NCI-H2081 treated with DMSO at 0.1 percent for 48 hours (cell line): ENCODE measurements at places on chromosomes 3 and 15.

- no peak for DNase-seq
Measured at GRCh38 chr3:99902091-99902490, 84.4 kb downstream of the CMSS1 start.

DNA sequence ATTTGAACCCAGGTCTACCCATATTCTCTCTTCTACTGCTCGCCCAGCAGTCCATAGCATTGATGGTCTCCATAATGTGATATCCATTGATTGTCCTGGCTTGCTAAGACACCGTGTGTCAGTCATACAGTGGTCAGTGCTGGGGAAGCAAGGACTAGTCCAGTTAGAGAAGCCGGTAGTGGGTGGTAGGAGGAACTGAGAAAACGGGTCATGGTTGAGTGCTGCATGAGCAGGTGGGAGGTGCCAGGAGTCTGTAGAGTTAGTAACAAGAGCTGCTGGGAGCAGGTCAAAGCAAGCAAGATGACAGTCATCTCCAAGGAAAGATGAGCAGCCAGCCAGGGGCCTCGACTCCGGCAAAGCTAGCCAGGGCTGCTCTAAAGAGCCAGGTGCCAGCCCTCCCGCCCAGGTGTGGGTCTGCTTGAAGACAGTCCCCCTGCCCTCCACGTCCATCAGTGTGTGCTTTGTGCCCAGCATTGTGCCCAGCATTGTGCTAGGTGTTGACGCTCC is 29.5 kb upstream of the USP3 start:
- no peak for DNase-seq

- no peak for DNase-seq
Measured at GRCh38 chr15:59169251-59169708, 37.4 kb upstream of the LDHAL6B start.

DNA sequence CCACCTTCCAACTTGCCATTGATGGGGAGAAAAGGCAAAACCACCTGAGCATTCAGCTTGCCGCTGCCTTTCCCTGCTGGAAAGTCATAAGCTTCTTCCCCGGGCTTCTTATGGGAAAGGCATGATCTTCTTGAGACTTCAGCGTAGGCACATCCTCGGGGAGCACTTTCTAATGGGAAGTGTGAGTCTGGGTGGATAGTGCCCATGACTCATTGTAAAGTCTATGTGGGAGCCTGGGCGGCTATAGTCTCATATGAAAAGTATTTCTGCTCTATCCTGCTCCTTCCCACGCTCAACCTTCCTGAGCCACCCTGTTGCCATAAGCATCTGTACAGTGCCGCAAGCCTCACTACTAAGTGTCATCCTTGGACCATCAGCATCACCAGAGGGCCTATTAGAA is 309.9 kb upstream of the THBS1 start:
- DNase-seq = no peak

GRCh38 chr3:100045696-100046095 is 68.6 kb downstream of the FILIP1L start:
- DNase-seq = no peak

DNA sequence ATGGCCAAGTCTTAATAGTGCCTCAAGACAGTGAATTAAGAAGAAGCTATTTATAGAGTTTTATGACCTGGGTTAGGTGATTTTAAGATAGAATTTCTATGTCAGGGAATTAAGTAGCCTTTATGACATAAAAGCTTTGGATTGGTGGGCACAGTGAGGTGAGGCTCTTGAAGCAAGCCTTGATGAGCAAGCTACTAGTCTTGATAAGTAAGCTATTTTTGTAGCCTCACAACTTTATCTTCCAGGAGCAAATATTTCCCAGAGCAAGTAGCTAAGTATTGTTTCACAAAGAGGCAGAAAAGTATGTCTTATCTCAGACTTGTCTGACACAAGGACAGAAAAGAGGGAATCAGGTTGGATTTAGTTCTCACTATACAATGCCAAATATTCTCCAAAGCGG is 491.7 kb upstream of the RASGRP1 start:
- no peak for DNase-seq
